Thoracic aorta (tissue), 2 donors: ENCODE measurements at places on chromosomes 1 and 21. TPM values are rescaled to one million over a fixed set of nuclear protein-coding genes. Genes with fewer than 3 reads are reported as not detected.

Gene VCAM1
- 77.6 TPM for total RNA-seq

DNA sequence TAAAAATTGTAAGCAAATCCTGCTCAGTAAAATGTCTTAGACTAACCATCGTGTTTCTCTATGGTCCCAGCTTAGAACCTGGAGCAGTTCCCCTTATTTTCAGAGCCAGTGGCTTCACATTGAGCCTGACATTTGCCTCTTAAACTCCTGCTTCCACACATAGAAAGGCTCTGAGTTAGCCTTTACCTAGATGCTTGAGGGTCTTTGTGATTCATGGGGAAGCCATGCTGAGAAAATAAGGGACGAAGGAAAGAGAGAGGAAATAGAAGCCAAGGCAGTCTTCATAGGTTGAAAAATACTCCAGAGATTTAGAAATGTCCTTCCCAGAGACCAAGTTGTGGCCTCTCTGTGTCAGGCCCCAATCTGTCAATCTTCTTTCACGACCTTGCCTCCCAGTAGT lies 16.1 kb upstream of the RBBP5 start:
- no peak for DNase-seq

- no peak for DNase-seq
These were observed 2.1 kb downstream of the PADI1 start for GRCh38 chr1:17207046-17207445.

Gene IL20
- total RNA-seq: not detected

Gene LRRC38
- not detected for total RNA-seq

DNA sequence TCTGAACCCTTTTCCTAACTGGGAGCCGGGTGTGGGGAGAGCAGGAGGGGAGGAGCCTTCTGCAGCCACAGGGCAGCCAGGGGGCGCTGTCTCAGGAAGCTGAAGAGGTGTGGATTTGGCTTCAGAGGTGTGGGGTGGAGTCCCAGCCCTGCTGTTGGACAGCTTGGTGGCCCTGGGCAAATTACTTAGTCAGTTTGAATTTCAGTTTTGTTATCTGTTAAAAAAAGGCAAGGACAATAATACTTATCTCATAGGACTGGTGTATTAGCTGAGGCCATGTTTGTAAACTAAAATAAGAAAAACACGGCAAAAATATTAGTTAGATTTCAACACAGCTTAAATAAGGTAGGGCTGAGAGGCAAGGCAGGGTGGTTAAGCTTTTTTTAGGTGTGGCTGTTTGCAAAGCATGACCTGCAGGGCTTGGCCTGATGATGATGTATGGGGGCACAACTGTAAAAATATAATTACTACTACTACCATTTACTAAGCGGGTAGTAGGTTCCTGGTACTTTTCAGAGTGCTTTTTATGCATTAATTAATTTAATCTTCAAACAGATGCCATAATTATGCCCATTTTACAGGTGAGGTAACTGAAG lies 111.8 kb downstream of the PLXNA2 start:
- DNase-seq: peak; percentile 20

GRCh38 chr1:210747890-210748289 lies 386.1 kb downstream of the KCNH1 start:
- DNase-seq: no peak

DNA sequence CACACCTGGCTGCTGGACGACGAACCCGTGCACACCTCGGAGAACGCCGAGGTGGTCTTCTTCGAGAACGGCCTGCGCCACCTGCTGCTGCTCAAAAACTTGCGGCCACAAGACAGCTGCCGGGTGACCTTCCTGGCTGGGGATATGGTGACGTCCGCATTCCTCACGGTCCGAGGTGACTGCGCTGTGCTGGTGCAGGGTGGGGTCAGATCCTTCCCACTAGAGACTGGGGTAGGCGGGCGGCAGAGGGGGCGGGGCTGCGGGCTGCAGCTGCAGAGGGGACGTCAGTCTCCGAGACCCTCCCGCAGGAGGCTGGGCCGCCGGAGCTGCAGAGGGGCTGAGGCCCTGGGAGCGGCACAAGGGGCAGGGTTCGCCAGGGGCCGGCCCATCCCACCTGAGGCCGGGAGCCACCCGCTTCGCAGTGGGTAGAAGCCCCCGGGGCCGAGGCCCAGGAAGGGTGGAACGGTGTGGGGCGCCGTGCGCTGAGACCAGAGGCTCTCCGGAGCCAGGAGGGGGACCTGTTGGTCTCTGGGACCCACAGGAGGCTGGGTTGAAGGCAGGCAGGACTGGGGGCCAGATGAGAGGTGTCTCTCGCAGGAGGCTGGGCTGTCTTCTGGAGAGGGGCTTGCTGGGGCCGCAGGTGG lies 90.6 kb downstream of the TRIM11 start:
- no peak for DNase-seq

DNA sequence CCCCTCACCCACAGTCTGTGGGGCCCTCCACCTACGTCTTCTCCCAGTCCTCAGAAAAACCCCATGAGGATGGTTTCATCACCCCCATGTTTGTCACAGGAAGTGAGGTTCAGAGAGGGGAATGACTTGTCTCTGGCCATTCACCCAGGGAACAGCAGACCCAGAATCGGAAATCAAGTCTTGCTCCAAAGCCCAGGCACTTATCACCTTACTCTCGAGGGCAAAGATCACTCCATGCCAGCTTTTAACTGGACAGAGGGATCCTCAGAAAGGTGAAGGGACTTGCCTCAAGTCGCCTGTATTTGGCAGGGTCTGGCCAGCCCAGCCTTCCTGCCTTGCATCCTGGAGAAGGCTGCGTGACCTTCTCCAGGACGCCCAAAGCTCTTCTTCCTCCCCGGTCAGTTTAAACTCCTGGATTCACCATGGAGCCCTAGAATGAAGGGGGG lies 57.9 kb upstream of the SSBP3 start:
- no peak for DNase-seq

DNA sequence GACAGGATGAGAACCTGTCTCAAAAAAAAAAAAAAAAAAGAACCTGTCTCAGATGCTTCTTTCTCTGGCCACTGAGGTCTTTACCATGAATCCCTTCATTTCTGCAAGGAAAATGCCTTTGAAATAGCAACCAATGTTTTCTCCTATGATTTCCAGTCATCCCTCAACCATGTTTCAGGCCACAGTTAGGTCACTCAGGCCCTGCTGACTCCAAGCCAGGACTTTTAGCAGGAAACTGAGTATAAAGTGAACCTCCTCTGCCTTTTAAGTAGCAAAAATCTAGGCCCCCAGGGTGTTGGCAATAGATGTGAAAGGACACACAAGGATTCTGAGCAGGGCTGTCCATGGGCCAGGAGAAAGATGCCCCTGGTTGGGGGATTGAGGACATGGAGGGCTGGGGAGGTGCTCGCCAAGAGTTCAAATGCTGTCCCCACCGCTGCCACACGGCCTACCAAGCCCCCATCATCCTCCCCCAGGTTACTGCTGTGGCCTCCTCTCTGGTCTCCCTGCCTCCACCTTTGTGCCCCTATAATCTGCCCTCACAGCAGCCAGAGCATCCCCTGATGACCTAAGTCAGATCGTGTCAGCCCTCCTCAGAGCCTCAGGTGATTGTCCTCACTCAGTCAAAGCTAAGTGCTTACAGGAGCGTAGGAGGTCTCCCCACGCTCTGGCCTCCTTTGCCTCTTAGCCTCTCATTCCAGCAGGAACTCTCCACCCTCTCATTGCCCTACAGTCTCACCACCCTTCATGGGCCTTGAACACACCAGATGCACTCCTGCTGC lies 54.6 kb downstream of the MATN1 start:
- no peak for DNase-seq

Gene FOXD2
- total RNA-seq: 4.9 TPM

Gene GBP6
- 0.27 TPM for total RNA-seq

- no peak for DNase-seq
These were observed 27.5 kb downstream of the SLC6A17 start for GRCh38 chr1:110177775-110178174.
